NCI-H1105 treated with DMSO at 0.1 percent for 48 hours (cell line): ENCODE measurements at places on chromosomes 11 and 22.

- no peak for DNase-seq
These were observed 14.7 kb downstream of the GLYATL2 start for GRCh38 chr11:58829786-58830185.

GRCh38 chr11:9914064-9914463 lies 250.2 kb downstream of the SWAP70 start:
- DNase-seq: no peak

GRCh38 chr11:123545726-123546270 lies 108.6 kb downstream of the SCN3B start:
- no peak for DNase-seq

- DNase-seq: no peak
These were observed 129.9 kb downstream of the GUCY1A2 start for GRCh38 chr11:106888386-106888785.

GRCh38 chr22:17794726-17795542 lies 20.7 kb upstream of the BID start:
- DNase-seq: no peak

GRCh38 chr22:39959640-39960447 lies at the start of gene TMA7B:
Gene TMA7B (plus strand): TSS chr22:39960397. CDS start chr22:39964375, 3,978 bp downstream.
- DNase-seq: no peak

DNA sequence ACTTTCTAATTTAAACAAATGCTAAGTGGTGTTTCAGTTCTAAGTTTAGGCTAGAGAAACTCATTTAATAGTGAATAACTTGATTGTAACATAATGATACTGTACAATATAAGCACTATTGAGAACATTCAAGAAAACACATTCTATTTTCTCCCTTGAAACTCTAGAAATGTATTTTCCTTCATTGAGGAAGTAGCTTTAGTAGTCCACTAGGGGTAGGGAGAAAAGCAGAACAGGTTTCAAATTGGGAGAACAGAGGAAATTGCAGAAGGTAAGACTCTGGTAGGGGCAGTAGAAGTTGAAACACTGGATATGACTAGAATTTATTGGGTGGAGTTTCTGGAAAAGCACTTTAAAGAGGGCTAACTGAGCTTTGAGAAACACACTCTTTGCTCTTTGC lies 31.6 kb upstream of the MPPED2 start:
- no peak for DNase-seq

DNA sequence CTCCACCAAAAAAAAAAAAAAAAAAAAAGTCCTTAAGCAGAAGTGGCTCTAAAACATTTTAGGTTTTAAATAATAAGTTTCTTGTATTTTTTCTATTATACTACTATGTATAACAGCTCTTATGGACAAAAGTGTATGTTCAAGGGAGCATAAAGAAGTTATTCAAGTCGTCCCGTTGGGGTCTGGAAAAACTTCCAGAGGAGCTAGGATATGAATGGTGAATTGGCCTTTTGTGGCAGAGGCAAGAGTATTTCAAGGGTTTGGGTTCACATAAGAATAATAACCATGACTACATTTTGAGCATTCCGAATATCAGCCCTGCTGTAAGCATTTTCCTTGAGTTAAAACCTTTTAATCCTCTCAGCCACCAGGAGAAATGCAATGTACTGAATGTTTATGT lies 50.6 kb upstream of the ARHGAP42 start:
- DNase-seq: no peak

- DNase-seq: peak; percentile 50
These were observed 553 bp upstream of the USP47 start for GRCh38 chr11:11841116-11841722.

DNA sequence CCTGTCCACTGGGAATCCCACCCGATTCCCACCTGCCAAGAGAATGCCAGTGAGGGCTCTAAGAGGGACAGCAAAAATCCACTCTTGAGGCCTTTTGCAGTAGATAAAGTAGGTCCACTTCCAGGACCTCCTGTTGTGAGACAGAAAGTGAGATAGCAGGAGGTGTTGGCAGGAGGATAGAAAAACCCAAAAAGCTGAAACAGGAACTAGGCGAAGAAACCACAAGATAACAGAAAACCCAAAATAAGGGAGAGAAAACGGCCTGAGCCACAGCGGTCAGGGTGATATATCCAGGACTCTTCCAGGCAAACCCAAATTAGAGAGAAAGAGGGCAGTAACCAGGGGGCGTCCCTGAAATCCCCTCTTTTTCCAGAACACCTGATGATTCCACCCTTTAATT lies 79.7 kb upstream of the LINC01488 start:
- DNase-seq: no peak

DNA sequence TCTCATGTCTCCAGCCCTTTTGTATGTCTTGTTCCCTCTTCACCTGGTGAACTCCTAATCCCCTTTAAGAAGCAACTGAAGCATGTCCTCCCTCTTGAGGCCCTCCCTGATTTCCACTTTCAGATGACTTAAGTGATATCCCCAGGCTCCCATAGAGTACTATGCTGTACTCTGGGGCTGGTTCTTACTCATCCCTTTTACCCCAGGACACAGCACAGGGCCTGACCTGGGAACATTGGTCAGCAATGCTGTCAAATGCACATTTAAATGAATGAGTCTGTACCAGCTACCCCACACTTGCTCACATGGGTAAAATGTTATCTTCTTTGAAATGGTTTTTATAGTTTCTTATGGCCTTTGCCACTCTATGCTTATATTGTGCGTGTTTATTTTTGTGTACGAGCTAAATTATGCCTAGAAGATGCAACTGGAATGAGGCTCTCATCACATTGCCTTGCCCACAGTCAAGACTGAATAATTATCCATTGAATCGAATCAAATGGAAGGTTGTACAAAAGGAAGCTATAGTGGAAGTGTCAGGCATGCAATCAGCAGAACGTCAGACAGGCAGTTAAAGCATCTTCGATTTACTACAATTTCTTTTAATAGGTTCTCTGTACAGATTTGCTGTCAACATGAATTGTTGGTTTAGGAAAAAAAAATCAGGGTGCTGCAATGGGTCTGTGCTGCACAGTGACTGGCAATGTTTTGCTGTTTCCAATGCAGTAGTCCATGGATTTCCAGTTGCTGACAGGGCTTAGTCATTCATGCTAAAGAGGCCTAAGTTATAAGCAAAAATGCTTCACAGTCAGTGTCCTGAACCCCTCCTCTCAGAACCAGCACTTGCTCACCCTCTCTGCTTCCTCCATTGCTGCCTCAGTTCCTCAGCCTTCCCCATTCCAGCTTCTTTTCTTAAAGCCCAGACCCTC lies 79.5 kb downstream of the PARVA start:
- DNase-seq: no peak

- no peak for DNase-seq
These were observed 104.8 kb downstream of the ZNF280B start for GRCh38 chr22:22403771-22404170.

GRCh38 chr11:128841461-128842072 lies 25.5 kb downstream of the KCNJ1 start:
- DNase-seq: no peak

DNA sequence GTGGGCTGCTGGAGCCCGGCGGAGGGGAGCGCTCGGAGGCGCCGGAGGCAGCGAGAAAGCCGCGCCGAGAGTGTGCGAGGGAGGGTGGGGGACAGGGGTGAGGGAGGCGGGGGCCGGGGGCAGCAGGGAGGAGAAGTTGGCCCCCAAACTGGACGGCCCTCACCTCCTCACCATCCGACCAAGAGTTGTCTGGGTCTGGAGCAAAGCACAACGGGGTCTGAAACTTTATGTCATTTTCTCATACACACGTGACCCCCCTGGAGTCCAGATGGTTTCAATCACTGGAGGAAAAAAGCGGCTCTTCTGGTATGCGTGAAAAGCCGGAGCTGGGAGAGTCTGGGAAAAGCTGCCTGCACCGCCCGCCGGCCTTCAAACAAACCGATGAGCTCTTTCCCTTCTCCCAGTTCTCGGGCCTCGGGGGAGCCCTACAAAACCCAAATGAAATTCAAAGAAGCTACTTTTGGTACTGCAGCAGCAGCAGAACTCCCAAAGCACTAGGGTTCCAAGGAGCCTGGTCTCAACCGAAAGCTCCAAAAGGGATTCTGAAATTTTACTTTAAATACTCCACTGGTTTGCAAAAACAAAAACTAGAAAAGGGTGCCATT lies 39.7 kb upstream of the AKIP1 start:
- peak; percentile 26 for DNase-seq

GRCh38 chr11:11025087-11025486 lies 167.2 kb upstream of the ZBED5 start:
- DNase-seq: no peak

GRCh38 chr22:35072925-35073324 lies 7.0 kb downstream of the ISX start:
- DNase-seq: no peak

GRCh38 chr22:33519071-33519973 lies 401.0 kb downstream of the LARGE1 start:
- DNase-seq: peak; percentile 61
